ENCODE measurements at places on chromosomes 11 and 22.

DNA sequence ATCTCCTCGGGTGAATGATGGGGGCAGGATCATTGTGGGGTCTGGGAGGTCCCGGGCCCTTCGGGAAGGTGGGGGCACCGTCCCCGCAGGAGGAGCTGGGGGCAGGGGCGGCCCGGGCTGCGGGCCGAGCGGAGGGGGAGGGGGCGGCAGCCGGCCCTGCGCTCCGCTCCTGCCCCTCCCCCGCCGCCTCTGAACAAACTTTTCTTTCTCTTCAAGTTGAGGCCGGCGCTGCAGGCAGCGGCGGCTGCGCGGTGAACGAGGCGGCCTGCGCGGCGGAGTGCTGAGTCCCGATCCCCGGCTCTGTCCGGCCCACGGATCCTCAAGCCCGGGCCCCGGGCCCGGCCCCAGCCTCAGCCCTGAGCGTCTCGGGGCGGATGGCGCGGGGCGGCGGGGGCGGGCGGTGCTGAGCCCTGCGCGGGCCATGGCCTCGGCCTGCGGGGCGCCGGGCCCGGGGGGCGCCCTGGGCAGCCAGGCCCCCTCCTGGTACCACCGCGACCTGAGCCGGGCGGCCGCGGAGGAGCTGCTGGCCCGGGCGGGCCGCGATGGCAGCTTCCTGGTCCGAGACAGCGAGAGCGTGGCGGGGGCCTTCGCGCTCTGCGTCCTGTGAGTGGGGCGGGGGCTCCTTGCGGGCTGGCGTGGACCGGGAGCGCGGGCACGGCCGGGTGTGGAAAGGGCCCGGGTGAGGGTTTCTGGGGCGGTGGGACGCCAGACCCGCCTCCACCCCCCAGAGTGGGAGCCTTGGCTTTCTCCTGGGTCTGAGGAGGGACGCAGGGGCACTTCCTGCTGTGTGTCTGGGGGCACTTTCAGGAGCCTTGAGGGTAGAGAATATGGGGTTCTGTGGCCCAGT is at the start of gene INPPL1:
Gene INPPL1, plus strand, starts transcription at position 204 of the 847 bp plus-strand sequence. Its CDS starts 218 bp downstream, at position 422.
- peak; percentile 72 for DNase-seq

DNA sequence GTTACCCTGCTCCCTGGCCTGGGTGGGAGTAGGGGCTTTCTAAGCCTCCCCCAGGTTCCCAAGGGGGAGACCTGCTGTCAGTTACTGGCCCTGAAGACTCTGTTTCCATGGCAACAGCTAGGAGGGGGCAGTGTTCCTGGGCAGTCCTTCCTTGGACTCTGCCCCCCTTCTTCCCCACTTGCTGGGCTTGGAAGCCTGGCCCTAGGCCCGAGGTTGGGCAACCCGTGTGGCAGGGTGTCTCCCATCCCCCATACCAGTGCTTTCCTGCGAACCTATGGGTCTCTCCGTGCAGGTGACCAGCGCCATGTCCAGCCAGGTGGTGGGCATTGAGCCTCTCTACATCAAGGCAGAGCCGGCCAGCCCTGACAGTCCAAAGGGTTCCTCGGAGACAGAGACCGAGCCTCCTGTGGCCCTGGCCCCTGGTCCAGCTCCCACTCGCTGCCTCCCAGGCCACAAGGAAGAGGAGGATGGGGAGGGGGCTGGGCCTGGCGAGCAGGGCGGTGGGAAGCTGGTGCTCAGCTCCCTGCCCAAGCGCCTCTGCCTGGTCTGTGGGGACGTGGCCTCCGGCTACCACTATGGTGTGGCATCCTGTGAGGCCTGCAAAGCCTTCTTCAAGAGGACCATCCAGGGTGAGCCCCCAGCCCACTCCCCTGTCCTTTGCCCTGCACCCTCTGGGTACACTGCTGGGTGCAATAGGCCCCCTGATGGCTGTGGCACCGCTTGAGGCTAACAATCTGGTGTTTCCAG is 1.7 kb downstream of the ESRRA start:
- DNase-seq = no peak

DNA sequence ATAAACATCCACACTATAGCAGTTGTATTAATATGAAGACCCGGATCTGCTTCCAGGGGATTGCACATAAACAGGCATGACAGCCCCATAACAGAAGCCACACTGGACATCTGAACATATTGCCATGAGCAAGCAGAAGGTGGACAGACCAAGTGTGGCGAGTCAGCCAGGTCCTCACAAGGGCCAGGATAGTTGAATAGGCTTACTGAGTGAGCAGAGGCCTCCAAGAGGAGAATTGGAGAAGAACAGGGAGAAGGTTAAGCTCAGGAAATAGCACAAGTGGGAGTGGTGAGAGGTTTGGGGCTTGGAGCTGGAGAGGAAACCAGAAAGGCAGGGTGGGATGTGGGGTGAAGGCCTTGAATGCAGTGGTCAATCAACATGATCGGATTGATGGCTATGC is 10.8 kb downstream of the SLC35C1 start:
- peak; percentile 59 for DNase-seq

- DNase-seq = no peak
Observed at GRCh38 chr11:86672007-86672621, at the start of gene ME3. TSS of gene ME3 (minus strand) at chr11:86672616.

- peak; percentile 46 for DNase-seq
Observed at GRCh38 chr11:76512851-76513653, 68.2 kb downstream of the EMSY start.

- no peak for DNase-seq
Observed at GRCh38 chr11:104337273-104337672, 173.3 kb upstream of the PDGFD start.

DNA sequence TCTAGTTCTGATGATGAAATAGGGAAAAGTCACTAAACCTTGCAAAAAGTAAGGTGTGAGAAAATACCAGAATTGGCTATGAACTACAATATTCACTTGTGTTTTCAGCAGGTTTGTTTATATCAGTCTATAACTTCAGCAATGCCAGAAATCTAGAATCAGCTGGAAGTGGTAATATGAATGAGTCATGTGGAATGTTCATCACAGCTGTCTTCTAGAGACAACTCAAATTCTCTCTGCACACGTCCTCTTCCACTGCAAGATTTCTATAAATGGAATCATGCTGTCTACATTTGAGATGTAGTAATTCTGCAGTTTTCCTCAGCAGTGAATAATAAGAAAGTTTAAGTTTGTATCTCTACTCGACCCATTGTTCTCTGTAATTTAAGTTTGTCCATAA is 89.9 kb downstream of the OR4A15 start:
- DNase-seq = no peak

DNA sequence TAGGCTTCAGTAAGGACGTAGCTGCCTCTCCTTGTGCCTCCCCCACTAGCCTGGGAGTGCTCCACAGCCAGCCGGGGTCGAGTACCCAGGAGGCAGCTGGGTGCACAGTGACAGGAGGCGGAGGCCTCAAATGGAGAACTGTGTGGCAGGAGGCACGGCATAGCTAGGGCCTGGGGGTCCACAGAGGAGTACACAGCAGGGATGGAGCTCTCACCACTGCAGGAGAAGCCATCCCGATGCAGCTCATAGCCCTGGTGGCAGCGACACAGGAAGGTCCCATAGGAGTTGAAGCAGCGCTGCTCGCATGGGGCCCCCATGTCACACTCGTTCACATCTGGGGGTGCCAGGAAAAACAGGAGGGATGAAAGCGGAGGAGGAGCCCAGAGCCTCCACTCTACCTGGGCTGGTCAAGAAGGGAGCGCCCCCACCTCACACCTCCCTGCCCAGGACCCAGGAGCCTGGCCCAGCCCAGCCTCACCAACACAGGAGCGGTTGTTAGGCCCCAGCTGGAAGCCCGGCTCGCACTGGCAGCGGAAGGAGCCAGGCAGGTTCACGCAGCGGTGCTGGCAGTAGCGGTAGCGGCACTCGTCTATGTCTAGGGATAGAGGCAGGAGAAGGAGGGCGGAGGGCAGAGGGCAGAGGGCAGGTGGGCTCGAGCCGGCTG is 2.8 kb downstream of the EFEMP2 start:
- no peak for DNase-seq

- no peak for DNase-seq
Observed at GRCh38 chr22:32281072-32281471, 25.9 kb upstream of the SLC5A4 start.

- DNase-seq = peak; percentile 76
Observed at GRCh38 chr11:102940714-102941588, 14.6 kb downstream of the MMP13 start.

GRCh38 chr11:125036933-125037332 is 26.2 kb upstream of the SLC37A2 start:
- DNase-seq = no peak

GRCh38 chr11:121414141-121414913 is 37.8 kb upstream of the SORL1 start:
- DNase-seq = no peak

DNA sequence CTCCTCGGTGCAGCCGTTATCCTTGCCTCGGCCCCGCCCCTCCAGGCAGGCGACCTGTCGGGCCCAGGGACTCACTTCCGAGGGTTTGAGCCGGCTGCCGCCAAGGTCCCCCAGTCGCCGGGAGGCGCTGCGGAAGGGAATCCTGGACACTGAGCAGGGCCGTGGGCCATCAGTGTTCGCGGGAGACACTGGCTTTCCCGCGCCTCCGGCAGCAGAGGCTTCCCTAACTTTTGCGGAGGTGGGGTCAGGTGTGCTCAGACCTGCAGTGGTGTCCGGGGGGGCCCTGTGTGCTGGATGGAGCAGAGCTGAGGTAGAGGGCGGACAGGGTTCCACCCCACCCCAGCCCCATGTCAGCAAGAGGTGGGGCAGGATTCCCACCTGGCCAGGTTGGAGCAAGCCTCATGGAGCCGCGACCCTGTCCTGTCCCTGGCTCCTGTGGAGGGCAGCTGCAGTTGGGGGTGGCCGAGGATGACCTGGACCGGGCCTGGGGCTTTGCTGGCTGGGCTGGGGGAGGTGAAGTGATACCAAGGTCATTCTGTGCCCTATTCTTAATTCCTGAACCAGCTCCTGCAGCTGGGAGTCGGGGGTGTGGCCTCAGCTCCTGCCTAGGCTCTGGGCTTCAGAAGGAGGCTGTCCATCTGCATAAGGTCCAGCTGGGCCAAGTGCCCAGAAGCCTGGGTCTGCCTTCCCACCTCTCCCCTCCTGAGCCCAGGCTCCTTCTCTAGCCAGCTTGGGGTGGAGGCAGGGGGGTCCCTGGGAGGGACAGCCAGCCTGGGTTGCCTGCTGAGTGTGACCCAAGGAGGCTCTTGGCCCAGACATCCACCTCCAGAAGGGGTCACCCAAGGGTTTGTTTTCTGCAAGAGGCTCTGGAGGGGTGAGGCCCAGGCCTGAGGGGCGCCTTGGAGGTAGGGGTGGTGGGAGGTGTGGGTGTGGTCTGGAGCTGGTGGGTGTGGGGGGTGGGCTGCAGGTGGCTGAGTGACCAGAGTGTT is 8.4 kb downstream of the TSPAN4 start:
- no peak for DNase-seq

GRCh38 chr11:116544721-116545120 is 228.1 kb downstream of the BUD13 start:
- DNase-seq = no peak

- DNase-seq = no peak
Observed at GRCh38 chr11:3817181-3817800, 8.9 kb downstream of the PGAP2 start.

- no peak for DNase-seq
Observed at GRCh38 chr22:45843031-45843430, 133.9 kb downstream of the WNT7B start.

DNA sequence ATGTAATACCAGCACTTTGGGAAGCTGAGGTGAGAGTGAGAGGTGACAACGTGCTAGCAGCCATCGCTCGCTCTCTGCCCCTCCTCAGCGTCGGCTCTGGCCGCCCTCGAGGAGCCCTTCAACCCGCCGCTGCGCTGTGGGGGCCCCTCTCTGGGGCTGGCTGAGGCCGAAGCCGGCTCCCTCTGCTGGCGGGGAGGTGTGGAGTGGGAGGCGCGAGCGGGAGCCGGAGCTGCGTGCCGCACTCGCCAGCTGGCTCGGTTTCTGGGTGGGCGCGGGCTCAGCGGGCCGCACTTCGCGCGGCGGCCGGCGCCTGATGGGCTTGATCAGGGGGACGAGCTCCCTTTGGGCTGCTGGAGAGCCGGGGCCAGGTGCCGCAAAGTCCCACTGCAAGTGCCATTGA is 98.9 kb upstream of the UBASH3B start:
- DNase-seq = peak; percentile 54

DNA sequence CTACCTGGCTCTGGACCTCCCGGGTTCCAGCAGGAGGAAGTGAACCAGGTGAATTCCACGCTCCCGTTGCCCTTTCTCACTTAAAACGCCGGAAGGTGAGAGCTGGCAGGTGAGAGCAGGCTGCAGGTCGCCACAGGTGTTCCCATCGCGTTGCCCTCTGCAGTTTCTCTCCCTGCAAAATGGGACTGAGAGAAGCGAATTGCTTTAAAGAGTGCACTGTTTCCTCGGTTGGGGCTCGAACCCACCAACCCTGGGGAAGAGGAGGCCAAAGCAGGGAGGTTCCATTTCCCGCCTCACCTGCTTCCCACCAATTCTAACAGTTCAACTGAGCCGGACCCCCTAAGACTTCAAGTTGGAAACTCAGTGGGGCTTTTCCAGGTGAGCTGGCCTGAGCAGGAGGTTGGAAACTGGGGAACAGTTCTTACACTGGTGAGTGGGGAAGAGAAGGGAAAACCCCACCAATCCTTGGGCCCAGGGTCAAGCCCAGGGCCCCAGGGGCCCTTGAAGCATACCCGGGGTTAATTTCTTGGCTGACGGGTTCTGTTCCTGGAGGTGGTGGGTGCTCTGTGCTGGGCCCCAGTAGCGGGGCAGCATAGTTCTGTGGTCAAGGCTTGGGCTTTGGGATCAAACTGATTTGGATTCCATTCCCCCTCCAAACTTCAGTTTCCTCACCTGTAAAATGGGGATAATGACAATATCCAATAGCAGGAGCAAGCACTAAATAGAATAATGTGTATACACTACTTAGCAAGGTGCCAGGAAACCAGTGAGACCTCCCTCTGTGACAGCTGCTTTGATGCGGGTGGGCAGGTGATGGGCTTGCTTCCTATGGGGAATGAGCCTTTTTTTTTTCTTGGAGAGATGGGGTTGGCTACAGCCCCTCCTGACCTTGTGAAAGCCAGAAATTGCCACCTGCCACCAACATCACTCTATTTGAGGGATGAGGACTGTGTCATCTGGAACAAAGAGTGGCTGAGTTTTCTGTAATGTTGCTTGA is 788 bp downstream of the CD82 start:
- no peak for DNase-seq

DNA sequence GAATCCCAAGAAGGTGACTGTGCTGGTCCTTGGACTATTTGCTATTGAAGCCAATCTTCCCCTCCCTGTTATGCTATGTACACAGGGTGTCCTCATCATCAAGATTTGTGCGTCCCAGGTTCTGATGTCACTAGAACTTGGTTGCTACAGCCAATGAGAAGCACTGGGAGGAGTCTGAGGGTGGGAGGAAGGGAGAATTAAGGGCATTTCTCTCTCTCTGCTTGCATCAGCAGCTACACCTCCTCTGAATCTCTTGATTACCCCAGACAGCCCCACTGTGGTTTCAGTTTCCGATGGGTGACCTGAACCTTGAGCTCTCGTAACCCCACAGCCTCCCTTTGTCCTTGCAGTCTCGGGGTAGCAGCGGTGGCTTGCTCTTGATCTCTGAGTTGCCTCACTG is 212.4 kb upstream of the SESN3 start:
- DNase-seq = no peak

- no peak for DNase-seq
Observed at GRCh38 chr11:104161751-104162450, 2.0 kb downstream of the PDGFD start.

DNA sequence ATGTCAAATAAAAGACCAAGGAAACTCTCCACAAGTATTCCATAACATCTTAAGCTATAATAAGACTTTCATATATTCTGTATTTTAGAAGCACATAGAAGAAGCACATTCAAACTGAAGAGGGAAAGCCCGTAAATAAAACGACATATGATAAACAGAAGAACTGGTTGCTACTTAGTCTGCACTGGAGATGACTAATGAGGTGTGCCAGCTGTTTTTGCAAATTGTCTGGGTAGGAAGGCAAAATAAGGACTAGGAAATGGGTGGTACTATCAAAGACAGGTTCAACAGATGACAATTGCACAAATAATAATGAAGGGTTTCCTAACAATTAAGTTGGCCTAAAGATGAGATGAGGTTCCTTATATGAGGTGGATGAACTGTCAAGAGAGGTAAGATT is 593.2 kb upstream of the CCDC179 start:
- DNase-seq = no peak

Data from SK-MEL-5 (cell line).